ENCODE measurements at places on chromosomes 3 and 15.
A peak's percentile ranks its signal among the peaks of the same experiment; 100 is the strongest.

- H3K36me3 ChIP-seq: no peaks in the 10 kb centered on the region
- peaks cover 2% of the 10 kb centered on the region for H3K27me3 ChIP-seq
- no peak overlapping the region for H3K4me3 ChIP-seq
- DNase-seq: no peak
Observed at GRCh38 chr3:81251096-81251495, 510.3 kb downstream of the GBE1 start.

DNA sequence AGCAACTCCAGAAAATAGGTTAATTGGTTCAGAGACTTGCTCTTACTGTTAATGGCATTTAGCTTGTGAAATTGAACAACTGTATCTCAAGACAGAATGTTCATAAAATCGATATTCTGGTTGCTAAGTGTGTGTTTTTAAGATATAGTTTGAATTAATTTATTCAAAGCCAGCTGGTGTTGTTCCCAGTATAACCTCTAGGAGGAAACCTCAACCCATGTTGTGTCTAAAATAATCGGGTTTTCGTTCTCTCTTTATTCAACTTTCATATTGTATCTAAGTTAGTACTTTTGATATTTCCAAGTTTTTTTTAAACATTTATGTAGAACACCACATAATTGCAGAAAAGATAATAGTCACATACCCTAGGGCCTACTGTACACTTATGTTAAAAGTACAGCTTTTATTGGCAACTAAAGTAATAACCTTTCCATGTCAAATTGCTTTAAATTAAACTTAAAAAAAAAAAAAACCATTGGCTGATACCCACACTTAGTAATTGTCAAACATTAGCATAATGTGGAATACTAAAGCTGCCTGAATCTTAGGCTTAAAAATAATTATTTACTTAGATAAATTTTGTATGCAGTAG is 90.9 kb downstream of the SAMMSON start:
- H3K36me3 ChIP-seq: no peaks in the 10 kb centered on the region
- peak; percentile 16 for DNase-seq
- H3K27ac ChIP-seq: no peak overlapping the region
- H3K4me1 ChIP-seq: no peaks in the 10 kb centered on the region
- H3K27me3 ChIP-seq: no peaks in the 10 kb centered on the region

DNA sequence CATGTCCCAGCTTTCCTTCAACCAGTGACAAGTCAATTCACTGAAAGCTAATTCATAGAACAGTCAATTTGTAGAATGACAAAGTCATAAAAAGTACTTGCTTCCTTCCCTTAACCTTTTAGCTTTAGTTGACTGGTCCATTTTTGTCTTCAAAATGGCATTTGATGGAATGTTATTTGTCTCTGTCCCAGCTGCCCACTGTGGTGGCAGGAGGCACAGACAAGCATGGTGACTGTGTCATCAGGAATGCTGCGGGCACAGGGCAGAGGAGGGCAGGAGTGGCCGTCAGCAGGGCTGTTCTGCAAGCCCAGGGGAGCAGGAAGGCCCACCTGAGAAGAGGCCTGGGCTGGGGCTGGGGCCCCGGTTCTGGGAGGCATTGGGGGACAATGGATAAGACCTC is 10.0 kb downstream of the IQSEC1 start:
- no peak overlapping the region for H3K27ac ChIP-seq
- no peak overlapping the region for H3K4me3 ChIP-seq
- DNase-seq: no peak
- no peaks in the 10 kb centered on the region for H3K36me3 ChIP-seq

- no peaks in the 10 kb centered on the region for H3K36me3 ChIP-seq
- no peak for DNase-seq
- H3K4me1 ChIP-seq: no peaks in the 10 kb centered on the region
- no peak overlapping the region for H3K4me3 ChIP-seq
- no peaks in the 10 kb centered on the region for H3K27me3 ChIP-seq
Observed at GRCh38 chr15:93683651-93684050, 547.7 kb upstream of the MCTP2 start.

DNA sequence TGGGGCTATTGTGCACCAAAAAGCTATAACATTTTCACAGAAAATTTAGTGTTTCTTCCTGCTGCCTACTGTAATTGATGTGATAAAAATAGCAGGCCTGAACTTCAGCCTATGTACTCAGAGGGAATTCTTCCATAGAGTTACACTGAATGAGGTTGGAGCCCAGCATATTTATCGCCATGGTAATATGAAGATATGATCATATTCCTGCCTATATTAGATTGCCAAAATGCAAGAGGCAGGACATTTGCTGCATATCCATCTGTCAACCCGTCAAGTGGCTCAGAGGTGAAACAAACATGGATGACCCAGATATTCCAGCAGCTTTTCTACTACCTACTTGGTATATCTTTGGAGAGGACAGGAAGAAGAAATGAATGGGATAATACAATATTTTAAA is 1150.6 kb downstream of the TBL1XR1 start:
- no peak overlapping the region for H3K4me3 ChIP-seq
- H3K27me3 ChIP-seq: no peaks in the 10 kb centered on the region
- DNase-seq: no peak
- H3K4me1 ChIP-seq: peaks cover 5% of the 10 kb centered on the region
- H3K27ac ChIP-seq: no peak overlapping the region
